ENCODE measurements at places on chromosomes 2 and 18.

DNA sequence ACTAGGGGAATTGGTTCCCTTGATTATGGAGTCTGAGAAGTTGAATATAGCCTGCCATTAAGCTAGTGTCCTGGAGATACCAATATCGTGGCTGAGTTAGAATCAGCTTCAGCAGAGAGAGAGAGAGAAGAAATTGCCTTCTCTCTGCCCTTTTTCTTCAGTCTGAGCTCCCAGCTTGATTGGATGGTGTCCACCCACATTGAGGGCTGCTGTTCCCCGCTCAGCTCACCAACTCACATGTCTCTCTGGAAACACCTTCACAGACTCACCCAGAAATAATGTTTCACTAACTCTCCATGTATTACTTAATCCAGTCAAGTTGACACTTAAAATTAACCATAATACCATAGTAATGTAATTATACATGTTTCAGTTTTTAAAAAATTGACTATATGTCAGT is 17.9 kb upstream of the TRIM43 start:
- DNase-seq: no peak

DNA sequence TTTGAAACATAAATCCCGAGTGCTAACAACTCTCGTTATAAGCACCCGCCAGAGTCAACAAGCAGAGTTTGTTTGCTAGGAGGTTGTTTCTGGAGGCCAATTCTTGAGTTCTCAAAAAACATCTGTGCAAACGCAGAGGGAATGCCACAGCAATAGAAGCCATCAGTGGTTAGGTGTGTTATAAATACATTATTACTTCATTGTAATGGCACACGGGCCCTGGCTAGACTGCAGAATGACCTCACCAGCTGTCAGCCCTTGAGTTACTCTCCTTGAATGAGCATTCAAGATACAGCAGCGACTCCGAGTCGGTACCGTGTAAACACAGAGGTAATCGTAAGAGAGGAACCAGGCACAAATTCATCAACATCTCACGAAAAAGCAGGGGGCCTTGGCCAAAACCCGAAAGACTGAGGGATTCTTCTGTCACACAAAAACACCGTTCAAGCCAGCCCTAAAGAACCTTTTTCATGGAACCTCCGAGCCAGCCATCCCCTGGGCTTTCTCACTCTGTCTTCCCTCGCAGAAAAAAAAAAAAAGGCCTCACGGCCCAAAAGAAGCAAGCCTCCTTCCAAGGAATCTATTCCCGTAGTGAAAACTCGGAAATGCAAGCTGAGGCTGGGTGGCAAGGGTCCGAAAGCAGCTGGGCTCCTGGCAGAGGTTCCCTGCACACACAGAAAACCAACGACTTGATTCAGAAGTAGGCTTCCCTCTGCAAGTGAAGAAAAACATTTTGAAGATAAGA is 133.7 kb upstream of the MEIS1 start:
- DNase-seq: no peak

DNA sequence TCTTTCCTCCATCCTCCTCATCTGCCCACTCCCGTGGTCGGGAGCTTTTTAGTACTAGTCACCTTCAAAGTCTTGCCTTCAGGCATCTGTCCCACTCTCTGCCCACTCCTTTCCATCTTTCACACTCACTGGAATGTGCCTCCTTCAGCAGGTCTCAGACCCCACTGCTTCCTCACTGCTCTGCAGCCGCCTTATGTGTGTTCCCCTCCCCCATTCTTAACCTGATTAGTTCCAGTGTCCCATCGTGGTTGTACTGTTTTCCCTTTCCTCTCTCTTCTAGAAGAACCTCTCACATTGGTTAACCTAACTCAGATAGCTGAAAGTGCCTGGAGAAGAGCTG is 3.0 kb downstream of the ARMC9 start:
- no peak for DNase-seq

DNA sequence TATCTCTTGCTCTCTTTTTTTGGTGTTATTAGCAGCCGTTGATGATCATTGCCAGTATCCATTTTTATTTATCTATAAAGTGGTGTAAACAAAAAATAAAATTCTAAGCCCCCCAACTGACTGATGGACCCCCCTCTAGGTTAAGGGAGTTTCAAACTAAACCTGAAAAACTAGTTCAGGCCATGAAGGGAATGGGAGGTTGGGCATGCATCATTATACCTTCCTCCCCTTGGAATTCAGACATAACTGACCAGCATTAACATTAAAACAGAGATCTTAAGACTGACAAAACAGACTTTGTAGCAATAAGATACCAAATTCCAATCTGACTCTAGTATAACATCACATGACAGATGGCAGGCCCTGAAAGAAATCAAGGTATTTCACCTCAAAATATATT is 20.2 kb downstream of the RALBP1 start:
- no peak for DNase-seq

DNA sequence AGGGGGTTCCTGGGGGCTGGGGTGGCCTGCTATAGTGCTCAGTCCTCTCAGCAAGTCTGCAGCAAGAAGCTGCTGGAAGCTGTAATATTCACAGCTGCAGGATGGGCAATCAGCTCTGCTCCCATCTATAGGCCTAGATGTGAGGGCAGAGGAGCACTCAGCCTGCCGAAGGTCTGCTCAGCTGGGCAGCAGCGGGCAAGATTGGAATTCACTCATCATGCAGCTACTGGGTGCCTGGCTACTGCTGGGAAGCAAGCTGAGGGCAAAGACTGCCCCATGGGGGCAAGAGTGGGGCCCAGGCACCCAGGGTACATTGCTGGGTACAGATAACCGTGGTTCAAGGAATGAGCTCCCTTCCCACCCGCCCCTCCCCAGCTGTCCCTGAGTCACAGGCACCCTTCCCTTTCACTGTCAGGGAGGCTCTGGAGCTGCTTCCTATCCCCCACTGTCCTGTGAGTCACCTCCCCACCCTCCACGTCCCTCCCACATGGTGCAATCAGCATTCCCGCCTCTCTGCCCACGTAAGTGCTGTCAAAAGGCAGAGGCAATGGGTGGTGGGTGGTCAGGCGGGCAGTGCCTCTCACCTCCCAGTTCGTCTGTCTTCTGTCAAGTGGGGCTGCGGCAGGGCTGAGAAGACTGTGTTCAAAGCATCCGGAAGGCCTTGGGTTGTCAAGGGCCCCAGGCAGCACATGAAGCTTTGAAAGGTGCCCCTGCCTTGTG is 169.2 kb downstream of the TRIM43 start:
- peak; percentile 36 for DNase-seq

GRCh38 chr2:231961349-231962166 is at the start of gene DIS3L2:
Gene DIS3L2, plus strand, starts transcription at chr2:231961713. Its CDS starts 53,215 bp downstream, at chr2:232014928.
- peak; percentile 53 for DNase-seq

DNA sequence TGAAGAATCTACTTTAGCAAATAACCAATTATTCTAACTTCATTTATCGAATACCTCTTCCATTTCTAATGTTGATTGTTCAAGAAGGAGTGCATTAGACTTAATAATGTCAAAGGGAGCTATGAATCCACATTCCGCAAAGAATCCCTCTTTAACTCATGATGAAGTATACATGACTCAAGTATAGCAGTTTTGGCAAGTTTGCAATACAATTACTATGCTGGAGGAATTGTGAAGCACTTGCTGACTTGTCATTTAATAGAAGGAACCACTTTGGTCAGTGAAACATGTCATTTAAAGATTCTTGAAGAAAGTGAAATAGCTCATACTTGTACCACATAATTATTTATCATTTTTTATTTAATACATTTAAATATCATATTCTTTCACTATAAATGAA is 125.1 kb downstream of the SLC39A10 start:
- no peak for DNase-seq

- no peak for DNase-seq
Observed at GRCh38 chr2:84880645-84881521, at the start of gene TRABD2A. Gene TRABD2A, minus strand, starts transcription at chr2:84881084. Its CDS starts 45 bp downstream, at chr2:84881039.

DNA sequence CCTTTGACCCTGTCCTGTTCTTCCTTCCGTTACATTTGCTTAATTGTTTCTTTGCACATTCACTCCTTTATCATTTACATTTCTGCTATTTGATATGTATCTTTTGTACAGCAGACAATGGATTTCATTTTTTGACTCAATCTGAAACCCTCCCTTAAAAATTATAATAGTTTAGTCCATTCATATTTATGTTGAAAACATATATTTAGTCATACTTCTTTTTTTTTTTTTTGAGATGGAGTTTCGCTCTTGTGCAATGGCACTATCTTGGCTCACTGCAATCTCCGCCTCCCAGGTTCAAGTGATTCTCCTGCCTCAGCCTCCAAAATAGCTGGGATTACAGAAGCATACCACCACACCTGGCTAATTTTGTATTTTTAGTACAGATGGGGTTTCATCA is 95.3 kb upstream of the TGFA start:
- DNase-seq: no peak

DNA sequence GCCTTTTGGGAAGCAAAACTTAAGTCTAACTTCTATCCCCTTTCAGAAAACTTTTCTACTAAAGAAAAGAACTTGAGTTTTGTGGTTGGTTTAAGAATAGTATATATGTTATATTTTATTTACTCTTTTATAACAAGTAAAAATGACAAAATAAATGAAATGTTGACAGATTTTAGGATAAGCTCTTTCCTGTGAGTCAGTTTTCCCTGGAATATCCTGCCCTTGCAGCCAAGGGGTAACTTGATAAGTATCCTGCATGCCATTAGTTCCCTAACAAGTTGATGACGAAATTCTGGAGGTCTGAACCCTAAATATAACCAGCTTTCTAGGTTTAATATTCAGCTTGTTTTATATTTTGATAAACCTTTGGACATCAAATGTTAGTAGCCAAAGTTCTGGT is 7.3 kb upstream of the HTR2B start:
- DNase-seq: peak; percentile 21

DNA sequence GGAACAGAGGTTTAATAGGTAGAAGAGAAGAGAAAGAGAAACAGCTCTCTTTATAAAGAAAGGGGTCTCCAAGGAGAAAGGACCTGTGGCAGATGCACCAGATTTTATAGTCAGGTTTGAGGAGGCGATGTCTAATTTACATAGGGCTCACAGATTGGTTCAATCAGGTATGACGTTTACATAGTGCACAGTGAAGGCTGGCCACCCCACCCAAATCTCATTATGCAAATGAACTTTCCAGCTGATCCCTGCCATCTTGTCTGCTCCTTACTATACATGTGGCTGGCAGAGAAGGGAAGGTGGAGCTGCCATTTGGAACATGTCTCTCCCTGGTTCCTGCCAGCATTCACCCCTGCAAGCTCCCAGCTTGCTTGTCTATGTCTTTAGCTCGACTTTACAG is 557.8 kb downstream of the SUCLG1 start:
- DNase-seq: no peak

- no peak for DNase-seq
Observed at GRCh38 chr2:86335865-86336674, 1.4 kb downstream of the REEP1 start.

GRCh38 chr18:361100-361732 is 93.4 kb upstream of the THOC1 start:
- DNase-seq: no peak

GRCh38 chr2:28842042-28842441 is 28.1 kb downstream of the TRMT61B start:
- no peak for DNase-seq

- no peak for DNase-seq
Observed at GRCh38 chr18:25853691-25854433, 236.6 kb downstream of the SS18 start.

- no peak for DNase-seq
Observed at GRCh38 chr2:20455076-20455587, 8.3 kb downstream of the RHOB start.

DNA sequence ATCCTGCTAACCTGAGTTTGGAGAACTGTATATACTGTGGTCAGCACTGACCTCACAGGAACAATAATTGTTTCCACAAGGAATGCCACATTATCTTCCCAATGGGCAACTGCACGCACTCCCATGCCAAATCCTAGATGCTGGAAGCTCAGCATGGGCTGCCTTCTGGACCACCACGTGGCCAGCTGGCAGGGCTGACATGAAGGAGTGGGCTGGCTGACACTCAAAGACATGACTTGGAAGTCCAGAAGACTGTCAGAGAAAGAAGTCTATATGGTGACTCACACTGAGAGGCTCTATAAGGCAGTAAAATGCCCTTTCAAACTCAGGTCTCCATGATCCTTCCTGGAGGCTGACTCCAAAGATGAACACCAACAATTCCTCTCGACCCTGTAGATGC is 98.4 kb upstream of the RNF152 start:
- DNase-seq: no peak

- DNase-seq: no peak
Observed at GRCh38 chr2:9560628-9561027, 5.0 kb upstream of the ADAM17 start.

DNA sequence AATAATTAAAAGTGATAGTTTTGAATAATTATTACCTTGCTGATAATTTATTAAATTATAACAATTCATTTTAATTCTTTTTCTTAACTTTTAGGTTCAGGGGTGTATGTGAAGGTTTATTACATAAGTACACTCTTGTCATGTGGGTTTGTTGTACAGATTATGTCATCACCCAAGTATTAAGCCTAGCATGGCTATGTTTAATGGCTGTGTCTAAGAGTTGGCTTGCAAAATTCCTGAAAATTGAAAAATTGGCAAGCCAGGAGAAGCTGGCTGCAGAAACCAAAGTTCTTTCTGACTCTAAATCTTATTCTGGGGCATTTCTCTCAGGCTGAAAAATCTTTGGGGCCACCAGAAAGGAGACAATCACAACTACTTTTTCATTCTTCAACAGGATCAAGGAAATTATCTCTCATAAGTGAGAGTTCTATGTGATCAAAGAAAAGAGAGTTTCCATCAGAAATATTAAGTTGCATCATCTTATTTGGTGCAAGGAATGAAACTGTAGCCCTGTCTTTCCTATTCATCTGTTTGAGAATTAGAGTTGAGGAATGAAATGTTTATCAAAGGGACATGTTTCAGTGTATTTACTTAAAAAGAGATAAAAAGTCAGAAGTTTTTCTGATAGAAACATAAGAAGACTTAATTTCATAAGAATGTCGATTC is 412.1 kb upstream of the CDH2 start:
- peak; percentile 6 for DNase-seq

- no peak for DNase-seq
Observed at GRCh38 chr18:59420244-59420643, 61.2 kb upstream of the LMAN1 start.

GRCh38 chr18:961644-962355 is 57.1 kb downstream of the ADCYAP1 start:
- DNase-seq: peak; percentile 19

DNA sequence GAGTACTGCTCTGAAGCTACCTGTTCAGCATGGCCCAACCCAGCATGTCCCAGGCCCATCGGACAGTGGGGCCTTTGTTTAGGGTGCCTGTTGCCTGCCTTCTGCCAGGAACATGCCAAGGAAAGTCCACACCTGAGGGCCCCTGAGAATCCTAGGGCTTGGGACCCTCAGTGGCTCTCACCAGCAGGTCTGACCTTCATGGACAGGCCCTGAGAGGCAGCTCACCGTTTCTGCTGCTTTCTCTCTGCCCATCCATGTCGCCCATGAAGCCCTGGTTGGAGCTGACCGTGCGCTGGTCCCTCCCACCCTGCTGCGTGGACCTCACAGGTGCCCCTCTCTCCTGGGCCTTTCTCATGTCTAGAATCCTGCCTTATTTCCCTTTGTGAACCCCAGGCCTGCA is 124.0 kb downstream of the GBX2 start:
- no peak for DNase-seq

All from fibroblast of skin of left biceps (primary cell).